ENCODE measurements at places on chromosomes 5 and 9. TPM values are rescaled to one million over a fixed set of nuclear protein-coding genes. Genes with fewer than 3 reads are reported as not detected.

Gene SHOC1
- total RNA-seq = not detected

Gene PTPN3
- total RNA-seq = 0.56 TPM

Gene REEP2
- total RNA-seq = 10.9 TPM

Gene PLCXD3
- total RNA-seq = not detected

Gene IARS1
- 212 TPM for total RNA-seq

Gene ACER2
- 1.8 TPM for total RNA-seq

Gene CCL27
- 0.80 TPM for total RNA-seq

Gene CKMT2
- total RNA-seq = not detected

Gene OR1Q1
- not detected for total RNA-seq

Gene CER1
- total RNA-seq = not detected

Gene ANKRD31
- total RNA-seq = 0.29 TPM

Gene TMEM174
- total RNA-seq = not detected

Gene BBLN
- total RNA-seq = 86.9 TPM

Gene PTCD2
- 12.1 TPM for total RNA-seq

Gene FAM151B
- 0.24 TPM for total RNA-seq

Gene IL9
- total RNA-seq = 136 TPM

Gene ENG
- total RNA-seq = 12.2 TPM

Gene HAPLN1
- not detected for total RNA-seq

Gene NMUR2
- not detected for total RNA-seq

Gene TTLL11
- 0.97 TPM for total RNA-seq

Gene LARP1
- 201 TPM for total RNA-seq

Gene TSSK1B
- total RNA-seq = not detected

Gene SPINK9
- not detected for total RNA-seq

Gene TRPM6
- total RNA-seq = 0.02 TPM

Gene GPSM1
- total RNA-seq = 11.3 TPM

Gene GRIN1
- not detected for total RNA-seq

Gene WWC1
- total RNA-seq = 0.82 TPM

Gene ZNF879
- total RNA-seq = 2.4 TPM

Gene FGD3
- 41.3 TPM for total RNA-seq

Gene NUTM2G
- not detected for total RNA-seq

Gene UBE2QL1
- total RNA-seq = not detected

Gene ZNF883
- 0.29 TPM for total RNA-seq

Gene FST
- 0.65 TPM for total RNA-seq

Gene ADAMTS12
- total RNA-seq = not detected

Gene LHX3
- not detected for total RNA-seq

Gene SEMA6A
- not detected for total RNA-seq

Gene PTPRD
- not detected for total RNA-seq

Gene SPINK5
- total RNA-seq = not detected

Gene CD74
- 254 TPM for total RNA-seq

Gene HEMGN
- 0.99 TPM for total RNA-seq

Gene ZNF366
- total RNA-seq = not detected

Gene LRRC19
- total RNA-seq = not detected
